ENCODE measurements at places on chromosomes 2 and 18. TPM values are rescaled to one million over a fixed set of nuclear protein-coding genes. Genes with fewer than 3 reads are reported as not detected.

Gene ARL4C
- total RNA-seq: 8.5 TPM

DNA sequence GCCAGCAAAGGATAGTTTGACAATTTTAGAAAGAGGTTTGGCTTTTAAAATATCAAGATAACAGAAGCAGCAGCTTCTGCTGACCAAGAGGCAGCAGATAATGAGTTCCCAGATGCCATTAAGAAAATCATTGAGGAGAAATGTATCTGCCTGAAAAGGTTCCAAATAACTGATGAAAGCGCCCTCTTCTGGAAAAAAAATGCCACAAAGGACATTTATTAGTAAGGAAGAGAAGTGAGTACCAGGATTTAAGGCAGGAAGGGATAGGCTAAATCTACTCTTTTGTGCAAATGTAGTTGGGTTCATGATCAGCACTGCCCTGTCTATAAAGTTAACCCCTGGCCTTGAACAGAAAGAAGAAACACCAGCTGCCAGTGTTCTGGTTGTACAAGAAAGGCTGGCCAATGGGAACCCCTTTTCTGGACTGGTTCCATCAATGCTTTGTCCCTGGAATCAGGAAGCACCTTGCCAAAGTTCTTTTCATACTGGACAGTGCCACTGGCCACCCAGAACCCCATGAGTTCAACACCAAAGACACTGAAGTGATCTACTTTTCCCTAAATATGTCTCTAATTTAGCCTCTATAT is 40.6 kb downstream of the DHX57 start:
- DNase-seq: no peak

DNA sequence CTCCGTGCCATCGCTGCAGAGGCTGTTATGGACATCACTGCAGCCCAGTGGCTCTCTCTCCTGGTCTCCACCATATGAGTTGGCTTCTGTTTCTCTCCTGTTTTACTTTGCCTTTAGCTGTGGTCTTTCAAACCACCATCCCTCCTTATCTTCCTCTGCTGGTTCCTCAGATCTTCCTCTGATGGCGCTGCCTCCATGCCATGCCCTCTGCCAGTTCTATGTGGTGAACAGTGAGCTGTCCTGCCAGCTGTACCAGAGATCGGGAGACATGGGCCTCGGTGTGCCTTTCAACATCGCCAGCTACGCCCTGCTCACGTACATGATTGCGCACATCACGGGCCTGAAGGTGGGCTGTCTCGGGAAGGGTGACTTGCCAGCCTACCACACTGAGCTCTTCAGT is 13.1 kb downstream of the TYMS start:
- DNase-seq: no peak

DNA sequence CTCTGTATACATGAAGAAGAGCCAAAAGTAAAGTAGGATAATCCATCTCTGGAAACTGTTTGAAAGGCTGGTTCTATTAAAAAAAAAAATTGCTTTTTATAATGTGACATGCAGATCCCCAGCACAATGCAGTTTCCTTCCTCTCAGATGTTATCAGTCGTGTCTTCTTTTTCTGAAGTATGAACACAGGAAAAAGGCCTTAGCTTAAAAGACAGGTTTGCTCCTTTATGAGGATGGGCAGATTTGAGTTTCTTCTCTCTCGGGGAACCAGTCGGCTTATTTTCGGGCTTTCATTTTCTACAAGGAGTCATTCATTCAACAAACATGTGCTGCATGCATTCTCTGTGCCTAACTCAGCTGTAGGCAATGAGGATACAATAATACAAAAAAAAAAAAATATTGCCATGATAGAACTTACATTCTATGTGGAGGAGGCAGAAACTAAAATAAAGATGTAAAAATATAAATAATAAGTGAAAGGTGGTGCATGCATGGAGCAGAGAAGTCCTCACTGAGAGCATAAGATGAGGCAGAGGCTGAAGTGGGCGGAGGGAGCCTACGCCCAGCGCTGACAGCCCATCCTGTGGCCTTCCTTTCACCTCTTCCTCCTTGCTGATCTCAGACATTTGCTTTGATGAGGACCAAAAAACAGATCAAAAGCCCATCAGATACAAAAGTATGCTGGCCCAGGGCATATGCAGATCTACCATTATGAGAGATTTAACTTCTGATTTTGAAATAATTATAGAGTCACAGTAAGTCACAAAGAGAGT is at the start of gene CD226:
Gene CD226, minus strand, starts transcription at position 513 of the 773 bp plus-strand sequence. Its CDS starts 467 bp downstream, at position 46.
- DNase-seq: no peak

DNA sequence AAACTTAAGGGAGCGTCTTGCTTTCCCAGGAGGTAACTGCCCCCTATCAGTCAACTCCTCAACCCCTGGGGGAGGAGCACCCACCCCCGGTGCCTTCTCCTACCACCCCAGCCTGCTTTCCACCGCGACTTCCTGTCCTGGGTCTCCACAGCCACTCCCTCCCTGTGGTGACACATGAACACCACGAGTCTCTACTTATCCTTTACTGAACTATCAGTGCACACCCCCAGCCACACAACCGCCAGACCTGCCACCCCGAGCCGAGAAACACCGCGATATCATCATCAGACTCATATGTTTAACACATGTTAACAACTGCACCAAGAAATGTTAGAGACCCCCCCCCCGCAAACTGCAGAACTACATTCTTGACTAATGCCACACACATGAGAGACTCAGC is 43.3 kb downstream of the LONRF2 start:
- DNase-seq: no peak

All from prostate gland (tissue), 2 donors.